ENCODE measurements at places on chromosomes 2 and 18.

DNA sequence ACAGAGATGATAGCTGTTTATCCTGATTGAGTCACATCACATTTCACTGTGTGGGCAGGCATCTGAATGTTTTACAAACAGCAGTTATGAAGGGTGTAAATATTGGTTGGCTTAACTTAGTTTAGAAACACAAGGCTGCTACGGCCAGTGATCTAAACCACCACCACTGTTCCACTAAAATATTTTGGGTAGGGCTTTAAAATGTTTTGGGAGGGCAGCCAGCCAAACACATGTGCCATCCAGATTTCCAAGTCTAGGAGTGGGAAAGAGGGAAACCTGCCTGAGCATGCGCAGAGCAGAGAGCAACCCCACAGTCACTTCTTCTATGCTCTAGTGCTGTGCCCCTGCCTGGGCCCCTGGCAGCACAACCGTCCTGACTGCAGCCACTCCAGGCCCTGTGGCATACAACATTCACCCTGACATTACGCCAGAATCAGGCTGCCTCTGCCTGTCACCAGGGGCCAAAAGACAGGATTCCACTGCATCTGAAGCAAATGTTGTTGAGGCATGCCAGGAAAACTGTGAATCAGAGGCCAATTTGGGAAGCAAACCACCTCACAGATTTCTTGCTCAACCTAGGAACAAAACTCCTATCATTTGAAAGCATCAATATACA is 74.8 kb upstream of the COL5A2 start:
- DNase-seq: no peak

GRCh38 chr2:190214426-190215194 is 105.0 kb downstream of the HIBCH start:
- no peak for DNase-seq

- DNase-seq: no peak
These were observed at the start of gene CAPN14 for GRCh38 chr2:31217465-31218200. Gene CAPN14, minus strand, starts transcription at chr2:31217515. Its CDS starts 12,068 bp downstream, at chr2:31205447.

DNA sequence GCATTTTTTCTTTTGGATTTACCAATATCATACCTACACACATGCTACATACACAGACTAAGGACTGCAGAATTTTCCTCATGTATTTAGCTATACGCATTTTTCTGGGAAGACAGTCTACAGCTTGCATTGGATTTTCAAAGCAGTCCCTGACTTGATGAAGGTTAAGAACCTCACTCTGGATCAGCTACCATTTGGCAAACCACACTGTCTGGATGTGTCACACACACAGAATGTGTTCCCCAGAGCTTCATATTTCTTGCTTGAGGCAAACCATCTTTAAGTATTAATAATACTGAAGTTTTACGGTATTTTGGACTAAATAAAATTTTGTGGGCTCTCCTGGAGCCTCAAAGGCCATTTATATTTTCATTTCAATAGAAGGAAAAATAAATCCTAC is 102.3 kb downstream of the TCF4 start:
- DNase-seq: no peak

GRCh38 chr2:61582165-61582564 is 44.0 kb upstream of the XPO1 start:
- DNase-seq: no peak

DNA sequence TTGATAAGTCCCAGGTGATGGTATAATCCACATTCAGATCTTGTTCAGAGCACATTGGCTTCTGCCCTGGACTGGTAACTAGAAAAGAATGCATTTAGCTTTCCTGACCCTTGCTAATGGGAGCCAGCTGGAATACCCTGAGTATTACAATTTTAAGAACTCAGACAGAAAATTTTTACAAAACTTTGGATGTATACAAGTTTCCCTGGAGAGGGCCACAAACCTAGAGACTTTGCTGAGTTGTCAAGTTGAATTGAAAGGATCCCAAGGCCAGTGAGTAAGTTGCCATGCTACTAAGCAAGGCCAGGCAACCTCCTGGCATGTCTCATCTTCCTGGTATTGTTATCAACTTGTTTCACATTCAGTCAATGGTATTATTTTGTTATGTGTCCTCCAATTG is 20.0 kb upstream of the NABP1 start:
- no peak for DNase-seq

- DNase-seq: no peak
These were observed 51.8 kb upstream of the RAB6C start for GRCh38 chr2:129927696-129928095.

- DNase-seq: no peak
These were observed 428.7 kb upstream of the ACVR2A start for GRCh38 chr2:147416099-147416498.

GRCh38 chr2:21256006-21256405 is 132.2 kb downstream of the TDRD15 start:
- DNase-seq: no peak

DNA sequence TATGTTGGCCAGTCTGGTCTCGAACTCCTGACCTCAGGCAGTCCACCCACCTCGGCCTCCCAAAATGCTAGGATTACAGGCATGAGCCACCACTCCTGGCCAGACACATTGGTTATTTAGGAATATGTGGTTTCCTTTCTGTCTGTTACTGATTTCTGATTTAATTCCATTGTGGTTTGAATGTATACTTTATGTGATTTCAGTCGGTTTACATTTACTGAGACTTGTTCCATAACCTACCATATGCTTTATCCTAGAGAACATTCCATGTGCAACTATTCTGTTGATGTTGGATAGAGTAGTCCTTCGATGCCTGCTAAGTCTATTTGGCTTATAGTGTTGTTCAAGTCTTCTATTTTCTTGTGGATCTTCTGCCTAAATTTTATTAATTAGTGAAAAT is 1.6 kb upstream of the CCL20 start:
- no peak for DNase-seq

DNA sequence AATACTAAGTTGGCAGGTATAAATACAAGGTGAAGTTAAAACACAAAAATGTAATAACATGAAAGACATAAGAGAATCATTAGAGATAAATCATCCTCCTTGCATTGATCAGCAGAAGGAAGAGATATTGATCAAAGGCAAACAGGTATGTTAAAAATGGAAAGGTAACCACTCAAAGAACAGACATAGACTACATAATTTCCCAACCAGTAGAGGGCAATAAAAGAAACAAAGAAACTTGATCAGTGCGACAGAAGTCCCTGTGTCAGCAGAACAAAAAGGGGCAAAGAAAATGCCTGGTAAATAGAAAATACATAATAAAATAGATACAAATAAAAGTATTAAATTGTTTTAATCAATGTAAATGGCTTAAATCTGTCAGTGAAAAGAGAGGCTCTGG is 53.6 kb downstream of the FAM228A start:
- DNase-seq: no peak

- no peak for DNase-seq
These were observed 118.7 kb upstream of the NRP2 start for GRCh38 chr2:205563646-205564045.

GRCh38 chr2:53575721-53576124 is 191.9 kb upstream of the CHAC2 start:
- no peak for DNase-seq

DNA sequence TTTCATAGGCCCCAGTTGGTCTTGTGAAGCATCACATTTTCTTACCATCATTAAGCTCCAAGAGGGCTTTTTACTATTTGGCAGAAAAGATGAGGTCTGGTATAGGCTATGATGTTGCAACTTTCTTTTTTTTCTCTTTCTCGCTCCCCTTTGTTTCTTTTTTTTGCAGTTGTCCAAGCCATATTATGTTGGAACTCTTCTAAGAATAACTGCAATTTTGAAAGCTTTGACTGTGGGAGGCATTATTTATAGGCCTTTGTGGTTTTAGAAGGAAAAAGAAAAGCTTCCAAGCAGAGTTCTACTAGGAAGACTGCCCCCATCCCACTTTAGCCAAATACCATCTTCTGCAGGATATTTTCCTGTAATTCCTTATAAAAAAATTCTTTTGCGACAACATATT is 571.6 kb downstream of the ARHGAP15 start:
- DNase-seq: no peak

DNA sequence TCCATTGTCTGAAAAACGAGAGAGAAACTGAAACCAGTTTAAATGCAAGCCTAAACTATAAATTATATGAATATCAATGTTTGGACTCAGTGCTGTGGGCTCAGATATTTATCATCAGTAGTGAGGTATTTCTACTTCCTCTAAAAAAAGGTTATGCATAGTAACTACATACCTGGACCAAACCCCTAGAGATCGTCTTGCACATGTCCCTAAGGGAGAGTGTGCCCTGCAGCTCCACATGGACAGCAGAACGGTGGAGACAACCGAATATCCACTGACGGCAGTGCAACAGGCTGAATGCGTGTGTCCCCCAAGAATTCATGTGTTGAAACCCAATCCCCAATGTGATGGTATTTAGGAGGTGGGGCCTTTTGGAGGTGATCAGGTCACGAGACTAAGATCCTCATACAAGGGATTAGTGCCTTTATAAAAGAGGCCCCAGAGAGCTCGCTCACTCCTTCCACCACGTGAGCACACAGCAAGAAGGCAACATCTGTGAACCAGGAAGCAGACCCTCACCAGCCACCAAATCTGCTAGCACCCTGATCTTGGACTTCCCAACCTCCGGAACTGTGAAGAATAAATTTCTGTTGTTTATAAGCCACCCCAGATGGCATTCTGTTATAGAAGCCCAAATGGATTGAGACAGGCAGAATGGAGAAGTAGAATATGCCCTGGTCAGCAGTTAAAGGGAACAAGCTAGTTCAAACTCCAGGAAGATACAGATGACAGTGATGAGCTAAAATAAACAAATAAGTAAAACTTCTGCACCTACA is 208.4 kb downstream of the ANAPC1 start:
- no peak for DNase-seq

DNA sequence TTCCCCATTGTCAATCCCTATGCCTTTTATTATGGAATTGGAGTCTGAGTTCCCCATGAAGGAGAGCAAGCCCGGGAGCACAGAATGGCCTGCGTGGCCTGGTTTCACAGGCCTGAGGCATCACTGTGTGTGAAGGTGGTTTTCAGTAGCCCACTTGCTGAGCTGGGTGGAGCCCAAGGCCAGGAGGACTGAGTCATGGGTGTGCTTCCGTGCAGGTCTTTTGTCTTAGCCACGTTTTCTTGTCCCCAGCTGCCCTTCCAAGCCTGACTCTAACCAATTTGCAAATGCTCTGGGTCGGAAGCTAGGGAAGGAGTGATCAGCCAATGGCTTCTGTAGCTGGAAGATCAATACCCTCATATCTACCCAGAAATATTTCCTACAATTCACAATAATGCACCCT is 119.2 kb downstream of the MAPK4 start:
- no peak for DNase-seq

DNA sequence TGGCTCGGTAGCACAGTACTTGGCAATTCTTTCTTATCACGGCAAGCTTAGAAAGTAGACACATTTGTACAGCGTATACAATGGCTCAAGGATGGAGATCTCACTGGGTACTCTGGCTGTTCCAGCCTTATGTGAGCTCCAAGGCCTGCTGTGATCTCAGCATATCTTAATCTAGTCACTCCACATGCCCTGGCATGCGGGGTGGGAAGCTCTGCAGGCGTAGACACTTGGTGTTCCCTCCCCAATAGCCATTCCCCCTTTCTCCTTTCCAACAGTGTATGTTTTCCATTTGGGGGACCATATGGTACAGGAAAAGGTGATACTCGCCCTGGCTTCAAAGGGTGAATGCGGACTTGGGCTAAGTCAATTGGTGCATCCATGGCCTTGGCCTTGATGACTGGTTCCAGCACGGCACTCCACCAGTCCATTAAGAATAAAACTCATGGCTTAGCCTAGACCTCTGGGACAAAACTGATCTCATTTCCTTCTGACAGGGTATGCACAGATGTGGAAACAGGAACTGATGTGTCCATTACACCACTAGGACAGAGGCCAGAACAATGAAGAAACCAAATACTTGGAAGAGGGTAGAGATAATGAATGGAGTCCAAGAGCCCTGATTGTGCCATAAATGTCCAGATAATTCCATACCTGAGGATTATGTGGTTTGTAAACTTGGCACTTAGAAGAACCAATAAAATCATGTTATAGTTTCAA is 28.4 kb downstream of the TGIF1 start:
- no peak for DNase-seq

- no peak for DNase-seq
These were observed 212.4 kb downstream of the ANAPC1 start for GRCh38 chr2:111671426-111672150.

- DNase-seq: no peak
These were observed 45.9 kb upstream of the REG3G start for GRCh38 chr2:78979380-78980151.

GRCh38 chr2:61181382-61182058 is 19.5 kb downstream of the C2orf74 start:
- no peak for DNase-seq

DNA sequence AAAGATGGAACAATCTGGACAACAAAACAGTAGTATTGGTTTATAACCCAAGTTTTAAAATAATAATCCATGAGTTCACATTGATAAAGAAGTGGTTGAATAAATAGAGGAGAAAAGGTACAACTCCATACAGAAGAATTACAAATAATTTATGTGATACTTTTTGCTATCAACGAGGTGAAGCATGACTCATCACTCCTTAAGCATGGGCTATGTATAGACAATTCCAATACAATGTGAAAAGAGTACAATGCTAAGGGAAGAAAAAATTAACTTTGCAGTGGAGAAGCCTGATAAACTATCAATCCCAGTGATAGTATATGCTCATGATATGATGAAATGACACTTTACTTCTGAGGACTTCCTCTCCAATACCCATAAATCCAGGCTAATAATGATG is 312.9 kb downstream of the GULP1 start:
- no peak for DNase-seq

- no peak for DNase-seq
These were observed 163.1 kb downstream of the GALNT14 start for GRCh38 chr2:30975156-30975555.

DNA sequence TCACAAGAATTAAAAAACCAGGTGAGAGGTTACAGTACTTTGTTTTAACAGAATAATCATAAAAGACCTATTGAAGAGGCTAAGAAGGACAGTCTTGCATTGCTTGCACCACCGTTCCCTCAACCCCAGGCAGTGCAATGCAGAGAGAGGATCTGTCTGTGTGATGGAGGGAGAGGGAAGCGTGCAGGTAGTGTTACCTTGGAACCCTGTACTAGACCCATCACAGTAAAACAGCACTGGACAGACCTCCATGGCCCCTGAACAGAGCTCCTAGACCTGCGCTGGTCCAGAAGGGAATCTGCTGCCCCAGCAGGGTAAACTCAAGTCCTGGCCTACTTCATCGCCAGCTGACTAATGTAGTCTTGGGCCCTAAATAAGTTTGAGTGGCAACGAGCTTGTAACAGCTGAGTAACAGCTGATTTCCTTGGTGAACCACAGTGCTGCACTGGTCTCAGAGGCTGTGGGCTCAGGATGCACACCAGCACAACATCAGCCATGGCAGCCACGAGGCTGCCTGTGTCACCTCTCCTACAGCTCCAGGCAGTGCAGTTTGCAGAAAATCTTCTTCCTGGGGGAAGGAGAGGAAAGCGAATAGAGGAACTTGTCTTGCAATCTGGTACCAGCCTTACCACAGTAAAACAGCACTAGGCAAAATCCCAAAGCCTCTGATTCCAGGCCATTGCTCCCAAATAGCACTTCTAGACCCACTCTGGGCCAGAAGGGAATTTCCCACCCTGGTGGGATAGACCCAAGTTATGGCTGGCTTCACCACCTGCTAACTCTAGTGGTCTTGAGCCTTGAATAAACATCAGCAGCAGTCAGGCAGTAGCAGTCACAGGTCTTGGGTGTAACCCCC is 417.2 kb downstream of the CDH7 start:
- DNase-seq: no peak

All from stimulated activated CD4-positive, alpha-beta T cell treated with anti-CD3 and anti-CD28 coated beads, TNF-alpha, amount 100 ng/mL, for 48 hours (primary cell).